ENCODE measurements at places on chromosomes 7 and 10.
A peak's percentile ranks its signal among the peaks of the same experiment; 100 is the strongest.

GRCh38 chr10:30784897-30785605 is 155.5 kb upstream of the LYZL2 start:
- peak; percentile 11 for DNase-seq

DNA sequence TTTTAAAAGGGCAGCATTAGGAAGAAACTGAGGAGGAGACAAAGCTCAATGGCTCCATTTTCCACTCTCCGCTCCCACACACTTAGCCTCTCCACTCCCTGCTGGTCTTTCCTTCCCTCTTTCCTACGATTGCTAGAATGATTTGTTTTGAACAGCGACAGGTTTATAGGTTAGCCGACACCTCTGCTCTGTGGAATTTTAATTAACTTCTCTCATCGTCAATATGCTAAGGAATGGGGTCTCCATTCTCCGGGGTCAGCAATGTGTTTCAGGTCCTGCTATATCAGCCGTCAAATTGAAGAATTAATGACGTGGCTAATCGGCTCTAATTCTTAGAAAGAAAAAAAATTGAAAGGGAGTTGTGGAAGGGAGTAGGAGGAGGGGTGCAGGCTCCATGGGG is 28.9 kb downstream of the FBXW4 start:
- no peak for DNase-seq

GRCh38 chr7:158125721-158126120 is 461.9 kb downstream of the PTPRN2 start:
- no peak for DNase-seq

GRCh38 chr7:129122078-129122750 is 22.3 kb upstream of the TSPAN33 start:
- peak; percentile 6 for DNase-seq

DNA sequence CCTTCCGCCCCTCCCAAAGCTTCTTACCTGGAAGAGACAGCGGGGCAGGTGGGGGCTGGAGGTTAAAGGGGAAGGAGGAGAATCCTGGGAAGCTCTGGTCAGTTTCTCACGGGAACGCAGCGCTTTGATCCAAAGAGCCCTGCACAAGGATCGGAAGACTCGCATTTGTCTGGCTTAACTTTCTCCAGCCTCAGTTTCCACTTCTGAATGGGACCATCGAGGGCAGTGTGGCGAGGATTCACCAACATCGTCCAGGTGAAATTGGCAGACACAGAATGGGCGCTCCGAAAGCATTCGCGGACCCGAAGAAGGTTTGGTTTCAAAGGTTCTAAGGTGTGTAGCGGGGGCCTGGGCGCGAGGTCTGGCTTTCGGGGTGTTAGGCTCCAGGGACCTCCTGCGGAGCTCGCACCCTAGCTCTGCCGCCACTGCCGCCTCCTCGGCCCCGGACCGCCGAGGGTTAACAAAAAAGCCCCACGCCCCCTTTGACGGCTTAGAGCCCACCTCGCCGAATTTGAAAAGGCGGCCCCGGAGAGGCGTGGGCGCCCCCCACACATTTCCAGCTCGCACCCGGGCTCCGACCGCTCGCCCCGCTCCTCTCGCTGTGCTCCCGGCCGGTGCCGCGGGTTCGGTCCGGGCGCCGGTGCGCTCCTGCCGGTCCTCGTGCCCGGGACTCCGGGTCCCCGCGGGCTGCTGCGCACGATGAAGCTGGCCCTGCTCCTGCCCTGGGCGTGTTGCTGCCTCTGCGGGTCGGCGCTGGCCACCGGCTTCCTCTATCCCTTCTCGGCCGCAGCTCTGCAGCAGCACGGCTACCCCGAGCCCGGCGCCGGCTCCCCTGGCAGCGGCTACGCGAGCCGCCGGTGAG is at the start of gene COL26A1:
Gene COL26A1, plus strand, starts transcription at position 542 of the 862 bp plus-strand sequence. Its CDS starts 158 bp downstream, at position 700.
- DNase-seq = no peak

GRCh38 chr7:113161050-113161449 is 42.7 kb upstream of the SMIM30 start:
- DNase-seq = no peak

All from stimulated activated naive CD4-positive, alpha-beta T cell treated with Interleukin-2 at 50 U/mL for 16 hours (primary cell).